Vagina (tissue), 2 donors: ENCODE measurements at places on chromosomes 12 and 14. TPM values are rescaled to one million over a fixed set of nuclear protein-coding genes. Genes with fewer than 3 reads are reported as not detected.

DNA sequence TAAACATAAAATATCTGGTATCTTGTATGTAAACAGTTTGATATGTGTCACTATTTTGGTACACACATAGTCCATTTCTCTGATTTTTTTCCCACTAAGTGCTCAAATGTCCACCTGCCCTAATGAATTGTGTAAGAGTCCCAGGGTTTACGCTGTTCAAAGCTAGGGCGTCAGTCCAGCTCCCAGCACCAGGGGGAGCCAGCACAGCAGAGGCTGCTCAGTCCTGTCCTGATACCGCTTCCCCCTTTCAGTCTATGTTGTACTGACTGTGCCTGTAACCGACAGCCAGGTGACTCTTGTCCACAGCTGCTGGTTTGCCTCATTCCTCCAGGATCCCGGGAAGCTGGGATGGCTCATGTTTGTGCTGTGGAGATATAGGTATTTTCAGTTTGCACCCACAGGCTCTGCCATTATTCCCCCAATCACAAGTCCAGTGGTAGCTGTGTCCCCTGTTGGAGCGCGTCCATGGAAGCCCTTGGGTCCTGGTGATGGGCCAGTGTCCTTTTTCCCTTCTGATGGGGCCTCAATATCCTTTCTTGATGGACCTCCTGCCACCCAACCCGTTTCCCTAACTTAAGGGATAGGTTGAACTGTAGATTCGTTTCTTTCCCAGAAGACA lies 242.0 kb downstream of the NEDD1 start:
- DNase-seq, result no peak

DNA sequence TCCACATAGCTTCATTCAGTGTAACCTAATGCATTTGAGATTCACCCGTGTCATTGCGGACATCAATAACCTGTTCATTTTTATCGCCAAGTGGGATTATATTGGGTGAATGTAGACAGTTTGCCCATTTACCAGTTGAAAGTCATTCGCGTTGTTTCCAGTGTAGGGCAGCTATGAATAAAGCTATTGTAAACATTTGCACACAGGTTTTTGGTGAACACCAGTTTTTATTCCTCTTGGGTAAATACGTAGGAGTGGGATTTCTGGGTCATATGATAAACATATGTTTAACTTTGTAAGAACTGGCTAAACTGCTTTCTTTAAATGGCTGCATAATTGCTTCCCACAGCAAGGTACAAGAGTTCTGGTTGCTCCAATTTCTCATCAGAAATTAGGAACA lies 33.6 kb downstream of the C14orf132 start:
- no peak for DNase-seq

DNA sequence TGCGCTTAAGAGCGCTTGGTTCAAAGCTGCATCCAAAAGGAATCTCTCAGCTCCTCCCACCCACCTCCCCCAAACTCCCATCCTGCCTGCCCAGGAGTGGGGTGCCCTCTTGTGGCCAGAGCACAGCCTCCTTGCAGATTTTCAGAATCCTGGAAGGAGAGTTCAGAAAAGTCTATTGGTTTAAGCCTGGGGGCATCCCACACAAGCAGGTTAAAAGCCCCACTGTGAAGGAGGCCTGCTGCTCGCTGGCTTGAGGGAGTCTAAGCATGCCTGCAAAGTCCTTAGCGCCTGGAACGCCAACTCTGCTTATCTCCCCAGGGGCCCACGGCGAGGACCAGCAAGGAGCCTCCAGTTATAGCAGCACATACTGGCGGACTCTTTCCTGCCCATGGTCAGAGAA lies 297.1 kb downstream of the KSR2 start:
- no peak for DNase-seq

GRCh38 chr14:34851395-34851794 lies 23.8 kb downstream of the BAZ1A start:
- DNase-seq, result no peak

DNA sequence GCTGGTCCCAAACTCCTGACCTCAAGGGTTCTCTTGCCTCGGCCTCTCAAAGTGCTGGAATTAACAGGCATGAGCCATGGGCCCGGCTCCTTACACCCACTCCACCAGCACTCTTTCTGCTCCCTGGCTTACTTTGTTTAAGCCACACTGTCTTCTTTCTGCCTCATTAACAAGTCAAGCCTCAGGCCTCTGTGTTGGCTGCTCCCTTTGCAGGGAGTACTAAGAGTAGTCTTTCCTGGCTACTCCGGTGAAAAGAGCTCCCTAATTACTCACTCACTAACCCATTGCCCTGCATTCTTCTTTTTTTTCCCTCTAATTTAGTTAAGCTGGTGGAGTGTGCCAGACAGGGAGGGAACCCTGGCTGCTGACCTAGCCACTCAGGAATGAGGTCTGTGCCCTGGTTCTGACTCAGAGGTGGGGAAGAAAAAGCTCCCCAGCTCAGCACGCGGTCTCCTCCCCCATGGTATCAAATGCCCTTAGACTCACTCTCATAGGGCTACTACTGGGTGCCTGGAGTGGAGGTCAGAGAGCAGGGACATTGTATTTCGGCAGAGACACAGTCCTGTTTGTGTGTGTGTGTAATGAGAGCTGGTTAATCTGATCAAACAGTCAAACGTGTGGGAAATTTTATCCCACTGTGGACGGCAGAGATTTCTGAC lies 19.8 kb downstream of the GALNT6 start:
- DNase-seq, result no peak

GRCh38 chr14:103434868-103435442 lies 49.7 kb downstream of the MARK3 start:
- DNase-seq, result no peak

GRCh38 chr12:109473006-109473405 lies 4.1 kb downstream of the KCTD10 start:
- no peak for DNase-seq

DNA sequence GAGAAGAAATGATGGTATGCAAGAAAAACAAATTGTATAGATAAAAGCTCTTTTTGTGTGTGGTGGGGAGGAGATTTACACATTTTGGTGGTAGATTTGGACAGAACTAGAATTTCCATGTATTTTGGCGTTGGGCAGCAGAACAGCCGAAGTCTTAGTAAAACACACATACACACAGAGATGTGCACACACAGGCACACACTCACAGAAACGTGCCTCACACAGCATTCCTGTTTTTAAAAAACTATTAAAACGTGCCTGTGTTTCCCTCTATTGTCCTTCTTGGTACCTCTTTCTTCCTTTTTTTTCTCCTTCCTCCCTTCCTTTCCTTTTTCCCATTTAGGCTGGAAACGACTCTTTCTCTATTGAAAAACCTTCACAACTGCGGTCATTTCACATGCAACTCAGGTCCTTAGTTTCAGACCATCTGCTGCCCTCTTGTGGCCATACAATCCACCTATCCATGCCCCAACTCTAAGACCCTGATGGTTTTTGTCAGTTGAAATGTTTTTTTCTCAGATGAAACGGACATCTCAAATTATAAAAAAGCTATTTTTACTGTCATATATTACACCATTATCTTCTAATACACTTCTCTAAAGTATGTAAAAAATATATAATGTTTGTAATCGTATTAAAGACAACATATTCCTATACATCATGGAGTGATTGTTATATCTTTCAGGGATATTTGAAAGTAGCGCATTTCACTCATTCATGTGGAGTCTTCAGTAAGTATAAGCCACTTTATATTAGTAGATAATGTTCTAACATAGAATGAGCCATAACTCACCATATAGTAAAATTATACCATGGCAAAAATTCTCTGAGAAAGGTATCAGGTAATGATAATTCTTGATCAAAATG lies 386.7 kb upstream of the NOVA1 start:
- no peak for DNase-seq

KRT86 gene
- total RNA-seq, result not detected

ADAM21 gene
- total RNA-seq, result not detected

ZCRB1 gene
- 36.3 TPM for total RNA-seq

KRR1 gene
- 21.4 TPM for total RNA-seq

LHX5 gene
- not detected for total RNA-seq
